ENCODE measurements at places on chromosomes 13 and 19.

- DNase-seq = peak; percentile 99
These were observed 6.6 kb upstream of the BCL3 start for GRCh38 chr19:44741841-44742329.

GRCh38 chr13:21528616-21529015 is 69.5 kb upstream of the ZDHHC20 start:
- DNase-seq = no peak

DNA sequence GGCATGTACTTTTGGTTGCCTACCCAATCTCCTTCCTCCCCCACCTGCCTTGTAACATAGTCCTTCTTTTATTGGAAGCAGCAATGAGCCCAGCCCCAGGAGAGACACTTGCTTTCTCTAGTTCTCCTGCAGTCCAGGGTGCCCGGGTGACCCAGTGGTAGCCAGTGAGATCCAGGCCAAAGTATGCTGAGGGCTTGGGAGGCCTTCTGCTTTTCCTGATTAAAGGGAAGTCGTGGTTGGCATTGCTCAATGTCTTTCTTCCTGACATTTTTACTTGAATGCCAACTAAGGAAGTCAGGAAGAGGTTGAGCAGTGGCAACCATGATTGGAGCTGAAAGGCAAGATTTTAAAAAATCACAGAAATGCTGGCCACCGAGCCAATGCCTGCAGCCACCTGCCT is 25.7 kb downstream of the CNMD start:
- DNase-seq = peak; percentile 72

DNA sequence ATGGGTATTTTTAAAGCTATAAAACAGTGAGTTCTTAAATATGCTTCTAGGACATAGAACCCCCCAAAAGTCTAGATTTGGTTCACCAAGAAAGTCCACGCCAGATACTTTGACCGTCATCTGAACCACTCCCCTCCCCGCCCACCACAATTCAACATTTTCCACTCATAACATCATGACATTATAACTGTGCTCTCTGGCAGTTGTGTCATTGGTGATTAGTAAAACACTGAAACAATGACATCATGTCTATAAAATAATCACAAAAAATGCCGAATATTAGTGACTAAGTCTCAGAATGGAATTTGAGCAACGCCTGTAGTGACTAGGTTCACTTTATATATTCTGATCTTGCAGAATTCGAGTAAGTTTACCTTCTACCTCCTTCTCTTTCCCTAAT is 732.3 kb downstream of the FGF9 start:
- peak; percentile 9 for DNase-seq

DNA sequence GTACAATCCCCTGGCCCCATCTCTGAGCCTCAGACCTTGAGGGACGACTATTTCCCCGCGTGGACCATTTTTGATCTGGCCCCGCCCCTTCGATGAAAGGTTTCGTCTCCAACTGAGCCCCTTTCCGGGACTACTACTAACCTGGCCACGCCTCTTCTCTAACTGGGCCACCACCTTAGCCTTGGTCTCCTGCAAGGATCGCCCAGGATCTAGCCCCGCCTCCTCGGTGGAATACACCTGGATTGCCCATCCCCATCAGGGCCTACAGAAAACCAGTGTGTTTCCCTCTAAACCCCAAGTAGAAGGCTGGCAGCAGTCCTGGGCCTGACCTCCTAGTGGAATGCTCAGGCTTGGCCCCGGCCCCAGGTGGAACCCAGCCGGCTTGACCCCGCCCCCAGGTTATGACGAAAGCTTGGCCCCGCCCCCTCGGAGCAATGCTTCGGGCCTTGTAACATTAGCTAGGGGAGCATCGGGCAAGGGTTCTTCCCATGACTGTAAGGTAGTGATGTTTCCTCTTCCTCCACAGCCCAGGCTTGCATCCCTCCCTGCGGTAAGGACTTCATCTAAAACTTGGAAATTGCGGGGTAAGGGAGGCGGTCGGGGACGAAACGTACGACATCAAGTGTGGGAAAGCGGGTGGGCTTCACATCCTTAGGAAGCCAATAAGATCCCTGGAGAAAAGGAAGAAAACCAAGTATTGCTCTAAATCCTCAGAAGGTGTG is 9.1 kb downstream of the SPACA6 start:
- peak; percentile 66 for DNase-seq

- DNase-seq = no peak
These were observed 98.7 kb downstream of the DOCK9 start for GRCh38 chr13:98879127-98879520.

DNA sequence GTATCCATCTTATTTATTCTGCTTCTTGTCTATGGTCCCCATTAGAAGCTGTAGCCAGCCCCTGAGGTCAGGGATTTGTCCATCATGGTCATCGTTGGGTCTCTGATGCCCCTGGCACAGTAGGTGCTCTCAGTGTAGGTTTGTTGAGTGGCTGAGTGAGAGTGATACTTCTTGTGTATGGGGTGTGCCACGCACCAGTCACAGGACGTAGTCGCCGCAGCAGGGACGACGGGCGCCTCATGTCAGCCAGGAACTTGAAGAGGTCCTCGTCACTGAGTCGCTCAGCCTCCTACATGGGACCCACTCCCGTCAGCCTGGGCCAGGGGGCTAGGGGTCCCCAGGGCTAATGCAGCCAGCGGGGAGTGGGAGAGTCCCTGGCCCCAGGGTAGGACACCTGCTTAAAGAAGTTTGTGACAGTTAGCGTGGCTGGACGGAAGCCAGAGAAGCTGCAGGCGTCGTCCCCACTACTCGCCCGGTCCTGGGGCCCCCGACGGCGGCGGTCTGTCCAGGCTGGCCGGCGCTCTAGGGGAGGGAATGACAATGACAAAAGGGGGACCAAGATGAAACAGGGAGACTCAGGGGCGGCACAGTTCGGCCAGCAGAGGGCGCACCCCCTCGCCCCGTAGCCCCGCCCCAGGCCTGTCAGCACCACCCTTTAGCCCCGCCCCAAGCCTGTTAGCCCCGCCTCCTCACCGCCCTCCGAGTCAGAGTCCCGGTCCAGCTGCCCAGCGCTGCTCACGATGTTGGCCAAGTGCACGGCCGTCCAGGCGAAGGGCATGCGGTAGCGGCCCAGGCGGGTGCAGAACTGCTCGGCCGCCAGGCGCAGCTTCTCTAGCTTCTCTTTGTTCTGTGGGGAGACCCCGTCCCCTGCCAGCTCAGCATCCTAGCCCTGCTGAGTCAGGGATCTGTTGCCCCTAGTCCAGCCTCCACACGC is 3.7 kb downstream of the ANGPTL8 start:
- peak; percentile 82 for DNase-seq

DNA sequence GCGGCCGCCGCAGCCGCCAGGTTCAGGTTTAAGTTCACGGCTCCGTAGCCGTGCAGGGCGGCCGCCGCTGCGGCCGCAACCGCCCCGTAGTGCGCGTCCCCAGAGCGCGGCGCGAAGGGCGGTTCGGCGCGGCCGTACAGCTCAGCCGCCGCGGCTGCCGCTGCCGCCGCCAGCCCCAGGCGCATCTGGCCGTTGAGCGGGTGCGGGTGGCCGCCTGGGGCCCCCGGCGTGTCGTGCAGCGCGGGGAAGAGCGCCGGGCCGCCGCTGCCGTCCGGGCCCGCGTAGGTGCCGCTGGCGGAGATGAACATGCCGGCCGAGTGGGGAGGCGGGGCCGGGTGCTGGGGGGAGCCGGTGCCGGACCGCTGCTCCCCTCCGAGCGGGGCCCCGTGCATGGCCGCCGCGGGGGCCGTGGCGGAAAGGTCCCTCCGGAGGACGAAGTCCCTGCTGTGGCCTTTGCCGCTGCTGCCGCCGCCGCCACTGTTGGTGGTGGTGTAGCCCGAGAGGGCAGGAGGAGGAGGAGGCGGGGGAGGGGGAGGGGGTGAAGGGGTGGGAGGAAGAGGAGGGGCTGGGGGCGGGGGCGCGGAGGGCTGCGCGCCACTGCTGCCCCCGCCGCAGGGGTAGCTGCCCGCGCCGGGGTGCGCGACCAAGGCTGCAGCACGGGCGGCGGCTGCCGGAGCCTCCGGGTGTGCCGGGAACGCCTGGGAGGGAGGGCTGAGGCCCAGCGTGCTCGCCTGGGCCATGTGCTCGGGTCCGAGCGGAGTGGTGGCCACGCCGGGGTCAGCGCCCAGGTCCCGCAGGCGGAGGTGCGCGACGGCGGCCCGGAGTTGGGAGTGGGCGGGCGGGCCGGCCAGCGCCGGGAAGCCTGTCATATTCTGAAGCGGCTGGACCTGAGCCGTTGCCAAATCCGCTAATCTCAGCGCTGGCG is 654 bp downstream of the ZIC5 start:
- DNase-seq = no peak

- DNase-seq = no peak
These were observed 689.3 kb downstream of the UQCRFS1 start for GRCh38 chr19:28523619-28524018.

DNA sequence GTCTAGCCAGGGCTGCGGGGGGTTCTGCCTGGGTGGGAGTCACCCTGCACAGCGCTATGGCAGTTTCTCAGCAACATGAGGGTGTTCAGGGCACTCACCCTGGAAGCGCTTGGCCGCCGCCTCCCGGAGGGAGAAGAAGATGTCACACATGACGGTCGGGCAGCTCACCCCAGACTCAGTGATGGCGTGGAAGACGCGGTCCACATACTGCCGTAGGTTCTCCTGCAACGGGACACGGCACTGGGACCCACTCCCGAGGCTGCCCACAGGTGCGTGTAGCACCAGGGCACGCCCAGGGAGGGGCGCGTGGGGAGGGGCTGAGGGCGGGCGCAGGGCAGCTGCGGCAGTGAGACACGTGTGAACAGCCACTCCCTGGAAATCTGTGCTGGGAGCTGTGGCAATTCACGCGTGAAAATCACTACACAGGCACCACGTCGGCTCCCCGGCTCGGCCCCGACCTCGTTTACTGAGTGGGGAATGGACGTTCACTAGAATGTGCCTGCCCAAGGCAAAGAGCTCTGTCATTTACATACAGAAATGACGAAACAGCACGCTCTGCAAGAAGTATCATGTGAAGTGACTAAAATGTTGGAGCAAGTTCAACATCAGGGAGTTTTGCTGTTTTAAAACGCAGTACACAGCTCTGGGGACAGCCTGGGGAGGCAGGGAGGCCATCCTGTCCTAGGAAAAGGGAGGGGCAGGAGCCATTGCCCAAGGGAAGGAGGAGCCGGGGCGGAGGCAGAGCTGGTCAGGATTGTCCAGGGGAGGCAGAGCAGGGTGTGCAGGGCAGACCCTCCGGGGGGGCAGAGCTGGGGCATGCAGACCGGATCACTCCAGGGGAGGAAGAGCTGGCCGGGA is 41.5 kb upstream of the C13orf46 start:
- peak; percentile 87 for DNase-seq

- DNase-seq = no peak
These were observed 790 bp upstream of the SUGT1 start for GRCh38 chr13:52651897-52652195.

DNA sequence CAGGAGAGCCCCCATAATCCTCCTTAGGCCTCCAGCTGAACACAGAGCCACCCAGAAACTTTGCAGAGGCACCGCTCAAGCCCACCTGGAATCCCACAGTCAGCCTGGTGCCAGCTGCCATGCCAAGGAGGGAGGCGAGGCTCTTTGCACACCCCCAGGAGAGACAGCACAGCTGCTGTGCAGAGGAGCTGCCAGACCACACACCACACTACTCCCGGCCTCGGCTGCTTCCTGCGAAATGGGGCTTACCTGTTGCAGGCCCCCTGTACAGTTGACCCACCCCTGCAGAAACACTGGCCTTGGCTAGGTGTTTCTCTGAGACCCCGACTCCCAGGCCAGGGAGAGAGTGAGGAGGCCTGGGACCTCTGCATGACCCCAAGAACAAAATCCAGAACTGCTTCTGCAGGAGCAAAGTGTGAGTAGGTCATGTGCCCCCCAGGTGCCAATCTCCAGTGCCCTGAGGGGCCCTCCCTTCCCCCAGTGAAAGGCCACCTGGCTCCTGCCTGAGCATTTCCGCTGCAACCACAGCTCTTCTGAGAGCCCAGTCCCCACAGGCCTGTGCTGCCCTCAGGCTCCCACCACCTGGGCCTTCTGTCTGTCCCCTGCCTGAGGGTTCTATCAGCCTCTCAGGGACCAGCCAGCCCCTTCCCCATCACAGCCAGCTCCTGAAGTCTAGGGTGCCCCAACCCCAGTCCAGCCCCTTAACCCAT is 580.4 kb downstream of the UQCRFS1 start:
- DNase-seq = no peak

GRCh38 chr13:91825516-91825915 is 427.1 kb downstream of the GPC5 start:
- DNase-seq = peak; percentile 94

GRCh38 chr13:41458761-41459431 is 1.5 kb downstream of the RGCC start:
- peak; percentile 53 for DNase-seq

DNA sequence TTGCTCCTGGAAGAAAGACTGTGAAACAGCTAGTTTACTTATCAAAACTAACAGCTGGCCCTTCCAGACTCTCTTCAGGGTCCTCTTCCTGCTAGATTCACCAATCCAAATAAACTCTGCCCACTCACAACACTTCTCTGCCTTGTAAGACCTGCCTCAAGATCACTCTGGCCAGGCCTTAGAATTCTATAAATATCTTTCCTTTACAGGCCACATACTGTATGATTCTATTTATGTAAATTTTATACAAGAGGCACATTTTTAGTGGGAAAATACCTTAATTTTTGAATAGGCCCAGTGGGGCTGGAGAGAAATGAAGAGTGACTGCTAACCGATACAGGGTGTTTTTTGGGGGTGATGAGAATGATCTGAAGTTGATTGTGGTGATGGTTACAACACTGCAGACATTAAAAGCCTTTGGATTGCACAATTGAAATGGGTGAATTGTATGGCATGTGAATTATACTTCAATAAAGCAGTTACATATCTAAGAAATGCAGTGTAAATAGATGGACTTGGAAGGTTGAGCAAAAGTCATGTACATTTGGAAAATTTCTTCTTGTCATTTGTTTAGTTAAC is 141.8 kb downstream of the GPC5 start:
- DNase-seq = no peak

- DNase-seq = no peak
These were observed 1017.3 kb upstream of the PCDH20 start for GRCh38 chr13:62432906-62433305.

DNA sequence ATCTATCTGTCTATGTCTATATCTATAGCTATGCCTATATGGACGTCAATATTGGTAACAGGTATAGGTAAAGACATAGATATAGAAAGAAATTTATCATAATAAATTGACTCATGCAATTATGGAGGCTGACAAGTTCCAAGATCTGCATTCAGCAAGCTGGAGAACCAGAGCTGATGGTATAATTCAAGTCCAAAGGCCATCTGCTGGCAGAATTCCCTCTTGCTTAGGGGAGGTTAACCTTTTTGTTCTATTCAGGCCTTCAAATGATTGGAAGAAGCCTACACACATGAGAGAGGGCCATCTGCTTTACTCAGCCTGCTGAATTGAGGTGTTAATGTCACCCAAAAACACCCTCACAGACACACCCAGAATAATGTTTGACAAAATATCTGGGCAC is 10.8 kb downstream of the RASL11A start:
- DNase-seq = no peak

Data from muscle of leg (tissue), 16 donors.